ENCODE measurements at places on chromosomes 11 and 22. TPM values are rescaled to one million over a fixed set of nuclear protein-coding genes. Genes with fewer than 3 reads are reported as not detected.

DNA sequence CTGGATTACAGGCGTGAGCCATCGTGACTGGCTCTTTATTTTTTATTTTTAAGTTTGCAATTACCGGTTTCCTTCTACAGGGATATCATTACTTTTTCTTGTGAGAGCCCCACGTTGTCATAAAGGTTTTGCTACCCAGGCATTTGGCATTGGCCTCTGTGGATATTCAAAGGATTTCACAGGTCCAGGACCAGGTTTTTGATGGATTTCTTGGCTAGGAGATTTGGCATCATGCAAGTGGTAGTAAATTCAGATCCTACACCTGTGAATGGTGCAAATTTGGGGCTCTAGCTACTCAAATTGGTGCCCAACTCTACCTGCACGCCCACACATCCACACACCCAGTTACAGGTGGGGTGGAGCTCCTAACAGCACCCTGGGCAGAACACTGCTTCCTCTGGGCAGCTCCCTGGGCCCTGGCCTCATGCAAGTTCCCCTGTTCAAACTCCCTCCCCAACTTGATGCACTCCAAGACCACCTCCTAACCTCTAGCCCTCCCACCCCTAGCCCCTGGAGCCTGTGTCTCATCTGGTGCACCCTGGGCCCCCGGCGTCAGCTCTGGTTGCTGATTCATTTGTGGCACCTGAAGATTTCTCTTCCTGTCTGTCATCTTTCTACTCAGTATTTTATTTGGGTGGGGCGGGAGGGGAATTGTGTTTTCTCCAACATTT lies 9.3 kb upstream of the MRGPRD start:
- no peak for DNase-seq

GRCh38 chr11:104169091-104169490 lies 5.1 kb upstream of the PDGFD start:
- DNase-seq, result no peak

DNA sequence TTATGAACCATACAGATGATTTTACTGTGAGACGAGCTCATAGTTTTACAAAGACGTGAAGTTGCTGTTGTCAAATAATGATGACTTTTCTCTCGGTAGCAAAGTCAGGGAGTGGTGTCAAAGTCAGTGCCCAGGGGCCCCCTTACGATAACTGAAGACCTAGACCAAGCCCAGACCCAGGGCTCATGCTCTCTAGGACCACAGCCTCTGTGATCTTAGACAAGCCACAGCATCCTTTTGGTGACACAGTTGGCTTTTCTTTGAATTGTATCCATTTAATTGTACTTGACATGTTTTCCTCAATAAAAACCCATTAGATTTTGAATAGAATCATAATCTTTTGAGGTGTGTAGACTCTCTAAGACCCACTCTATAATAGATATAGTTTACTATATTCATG lies 17.9 kb upstream of the POGLUT3 start:
- DNase-seq, result no peak

GRCh38 chr11:82969811-82970210 lies 68.3 kb downstream of the DDIAS start:
- no peak for DNase-seq

Gene PRRG4
- total RNA-seq, result 0.64 TPM

Gene CNGA4
- not detected for total RNA-seq

Gene FJX1
- 30.0 TPM for total RNA-seq

- no peak for DNase-seq
These were observed 16.0 kb downstream of the ZNRF3 start for GRCh38 chr22:28899199-28899853.

Gene GRAMD1B
- total RNA-seq, result 279 TPM

Data from NCI-H460 (cell line).